Stimulated activated CD8-positive, alpha-beta memory T cell treated with anti-CD3 and anti-CD28 coated beads, Interleukin-7, amount 100 ng/mL, for 24 hours (primary cell): ENCODE measurements at places on chromosomes 3 and 15.
A peak's percentile ranks its signal among the peaks of the same experiment; 100 is the strongest.

GRCh38 chr15:98518823-98519561 lies 129.3 kb upstream of the IGF1R start:
- peak; percentile 2 for DNase-seq

- DNase-seq, result no peak
Observed at GRCh38 chr15:57861815-57862586, 155.5 kb downstream of the POLR2M start.

DNA sequence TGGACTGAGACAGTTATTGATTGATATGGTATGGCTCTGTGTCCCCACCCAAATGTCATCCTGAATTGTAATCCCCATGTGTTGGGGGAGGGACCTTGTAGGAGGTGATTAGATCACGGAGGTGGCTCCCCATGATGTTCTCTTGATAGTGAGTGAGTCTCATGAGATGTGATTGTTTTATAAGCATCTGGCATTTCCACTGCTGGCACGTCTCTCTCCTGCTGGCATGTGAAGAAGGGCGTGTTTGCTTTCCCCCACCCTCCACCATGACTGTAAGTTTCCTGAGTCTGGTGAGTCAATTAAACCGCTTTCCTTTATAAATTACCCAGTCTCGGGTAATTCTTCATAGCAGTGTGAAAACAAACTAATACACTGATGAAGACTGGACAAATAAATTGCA lies 105.6 kb upstream of the MELTF start:
- no peak for DNase-seq

DNA sequence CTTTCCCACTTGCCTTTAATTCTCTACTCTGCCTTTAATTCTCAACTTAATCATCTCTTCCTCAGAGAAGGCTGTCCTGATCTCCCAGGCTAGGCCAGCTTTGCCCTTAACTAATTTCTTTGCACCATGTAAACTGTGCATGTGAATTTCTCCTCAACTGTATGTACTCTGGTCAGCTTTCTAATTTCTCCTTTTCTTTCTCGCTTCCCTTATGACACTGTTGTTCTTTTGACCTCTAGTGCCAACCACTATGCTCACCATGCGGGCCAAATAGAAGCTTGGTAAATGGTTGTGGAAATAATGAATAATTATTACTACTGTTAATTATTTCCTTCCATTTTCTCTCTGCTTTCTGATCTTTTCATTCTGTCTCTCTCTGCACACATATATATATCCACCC lies 269.0 kb upstream of the CRBN start:
- no peak for DNase-seq

- no peak for DNase-seq
Observed at GRCh38 chr3:115321400-115321805, 174.3 kb upstream of the ZBTB20 start.

- DNase-seq, result peak; percentile 59
Observed at GRCh38 chr3:16319307-16319706, 54.3 kb downstream of the OXNAD1 start.

GRCh38 chr15:63072023-63072650 lies 29.6 kb downstream of the TPM1 start:
- DNase-seq, result no peak

GRCh38 chr3:164174059-164174458 lies 904.2 kb downstream of the SI start:
- no peak for DNase-seq

- DNase-seq, result no peak
Observed at GRCh38 chr15:101445562-101446517, 43.7 kb downstream of the PCSK6 start.

GRCh38 chr3:85176799-85177198 lies 218.0 kb downstream of the CADM2 start:
- DNase-seq, result no peak

DNA sequence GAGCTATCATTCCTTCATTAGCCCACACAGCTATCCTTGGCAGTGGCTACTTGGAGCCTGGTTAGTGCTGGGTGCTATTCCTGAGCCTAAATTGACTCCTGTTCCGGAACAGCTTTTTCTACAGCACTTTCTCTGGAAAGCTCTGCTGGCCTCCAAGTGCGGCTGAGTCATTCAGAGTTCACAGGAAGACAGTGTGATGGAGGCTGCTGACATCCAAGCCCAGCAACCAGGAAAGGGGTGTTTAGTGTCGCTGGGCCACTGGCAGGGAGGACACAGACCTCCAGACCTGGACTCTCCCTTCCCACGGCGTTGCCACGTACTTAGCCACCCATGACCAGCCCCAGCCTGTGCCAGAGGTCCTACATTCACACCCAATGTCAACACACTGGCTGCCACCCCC lies 28.7 kb downstream of the CACNA2D2 start:
- DNase-seq, result no peak
